Stimulated activated CD4-positive, alpha-beta T cell treated with anti-CD3 and anti-CD28 coated beads, Interleukin-15, amount 100 ng/mL, for 1 hour (primary cell): ENCODE measurements at places on chromosomes 12 and 14.

GRCh38 chr12:131418121-131418520 lies 292.8 kb upstream of the SFSWAP start:
- DNase-seq = no peak

- DNase-seq = no peak
These were observed 123.3 kb downstream of the CEP83 start for GRCh38 chr12:94336211-94336925.

DNA sequence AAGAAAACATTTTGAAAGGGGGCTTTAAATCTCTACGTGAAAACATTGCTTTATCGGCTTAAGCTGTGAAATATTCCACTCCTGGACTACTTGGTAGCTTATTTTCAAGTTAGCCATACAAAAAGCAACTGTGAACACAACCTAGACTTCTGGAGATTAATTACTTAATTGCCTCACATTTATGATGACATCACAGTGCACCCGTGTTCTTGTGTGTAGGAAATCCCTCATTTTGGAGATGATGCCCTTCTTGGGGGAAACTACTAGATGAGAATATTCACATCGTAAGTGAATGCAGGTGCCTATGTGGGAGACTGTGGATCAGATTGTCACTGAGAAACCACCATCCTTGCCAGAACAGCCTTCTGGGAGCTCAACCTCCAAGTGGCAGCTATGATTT lies 10.5 kb upstream of the B4GALNT3 start:
- no peak for DNase-seq

DNA sequence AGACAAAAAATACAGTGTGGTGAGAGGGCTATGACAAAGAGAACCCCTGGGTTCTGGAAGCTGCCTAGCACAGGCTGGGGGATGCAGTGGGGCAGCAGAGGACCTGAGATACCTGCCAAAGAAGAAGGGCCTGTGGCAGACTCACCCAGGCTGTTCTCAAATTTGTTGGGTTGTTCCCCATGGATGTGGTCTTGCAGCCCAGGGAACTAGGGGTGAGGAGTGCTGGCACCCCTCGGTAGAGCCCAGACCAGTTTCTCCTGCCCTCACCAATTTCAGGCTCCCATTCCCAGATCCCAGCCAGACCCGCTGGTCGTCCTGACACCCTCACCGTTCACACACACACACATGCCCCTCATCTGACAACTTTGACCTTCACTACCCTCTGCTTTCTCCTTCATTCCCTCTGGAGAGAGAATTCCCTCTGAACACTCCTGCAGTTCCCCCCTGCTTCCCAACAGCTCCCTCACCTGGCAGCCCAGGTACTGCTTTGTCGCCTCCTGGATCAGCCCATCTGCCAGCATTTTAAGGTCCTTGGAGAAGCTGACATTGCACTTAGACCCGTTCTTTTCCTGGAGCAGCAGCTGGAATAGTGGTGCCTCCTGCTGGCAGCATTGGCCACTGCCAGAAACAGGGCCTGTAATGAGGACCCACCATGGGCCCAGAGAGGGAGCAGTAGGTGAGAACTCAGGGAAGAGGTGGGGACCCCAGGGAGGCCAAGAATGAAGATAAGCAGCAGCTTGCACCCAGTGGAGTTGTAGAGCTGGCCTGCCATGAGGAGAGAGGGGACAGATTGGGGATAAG lies 5.9 kb upstream of the GDF11 start:
- DNase-seq = peak; percentile 38

DNA sequence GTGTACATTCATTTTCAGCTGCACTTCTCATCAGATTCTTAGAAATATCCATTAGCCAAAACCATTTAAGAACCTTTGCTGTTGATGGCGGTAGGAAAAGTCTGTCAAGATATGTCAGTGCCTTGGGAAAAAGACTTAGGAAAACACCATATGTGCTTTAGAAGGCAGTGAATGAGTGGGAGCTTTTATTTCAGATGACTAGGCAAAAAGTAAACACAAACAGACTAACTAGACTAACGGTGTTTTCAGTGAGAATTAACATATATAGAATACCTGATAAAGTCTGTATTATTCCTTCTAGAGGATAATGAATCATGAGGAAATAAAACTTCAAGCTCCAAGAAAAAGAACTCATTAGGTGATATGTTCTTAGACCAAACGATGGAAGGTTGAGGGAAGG lies 418.9 kb downstream of the NAV3 start:
- no peak for DNase-seq

DNA sequence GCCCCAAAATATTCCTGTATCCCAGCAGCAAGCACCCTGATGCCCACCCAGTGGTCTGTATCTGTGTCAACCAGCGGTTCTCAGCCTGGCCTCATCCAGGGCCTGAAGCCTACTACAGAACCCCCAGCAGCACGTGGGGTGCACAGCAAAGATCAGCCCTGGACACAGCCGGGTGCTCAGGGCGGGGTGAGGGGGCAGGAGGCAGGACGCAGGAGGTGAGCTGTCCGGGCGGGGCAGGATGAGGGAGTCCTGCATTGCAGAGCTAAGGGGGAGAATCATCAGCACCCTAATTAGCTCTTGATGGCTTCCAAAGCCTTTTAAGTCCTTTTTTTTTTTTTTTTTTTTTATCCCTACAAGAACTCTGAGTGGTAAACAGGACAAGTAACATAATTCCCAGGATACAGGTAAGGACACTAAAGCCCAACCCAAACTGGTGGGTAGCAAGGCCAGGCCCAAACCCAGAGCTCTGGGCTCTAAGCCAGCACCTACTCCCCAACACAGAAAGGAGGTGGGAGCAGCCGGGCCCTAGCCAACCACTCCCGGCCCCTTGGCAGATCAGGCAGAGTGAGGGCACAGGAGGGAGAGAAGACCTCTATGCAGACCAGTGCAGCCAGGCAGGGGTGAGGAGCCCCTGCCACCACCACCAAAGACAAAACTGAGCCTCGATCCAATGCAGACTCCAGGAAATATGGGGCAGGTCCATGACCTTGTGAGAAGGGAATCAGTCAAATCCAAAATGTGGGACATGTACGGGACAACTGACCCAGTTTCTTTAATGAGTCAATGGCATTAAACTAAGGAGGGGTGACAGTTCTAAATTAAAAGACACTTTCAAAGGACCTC lies 32.3 kb upstream of the EIF5 start:
- no peak for DNase-seq

DNA sequence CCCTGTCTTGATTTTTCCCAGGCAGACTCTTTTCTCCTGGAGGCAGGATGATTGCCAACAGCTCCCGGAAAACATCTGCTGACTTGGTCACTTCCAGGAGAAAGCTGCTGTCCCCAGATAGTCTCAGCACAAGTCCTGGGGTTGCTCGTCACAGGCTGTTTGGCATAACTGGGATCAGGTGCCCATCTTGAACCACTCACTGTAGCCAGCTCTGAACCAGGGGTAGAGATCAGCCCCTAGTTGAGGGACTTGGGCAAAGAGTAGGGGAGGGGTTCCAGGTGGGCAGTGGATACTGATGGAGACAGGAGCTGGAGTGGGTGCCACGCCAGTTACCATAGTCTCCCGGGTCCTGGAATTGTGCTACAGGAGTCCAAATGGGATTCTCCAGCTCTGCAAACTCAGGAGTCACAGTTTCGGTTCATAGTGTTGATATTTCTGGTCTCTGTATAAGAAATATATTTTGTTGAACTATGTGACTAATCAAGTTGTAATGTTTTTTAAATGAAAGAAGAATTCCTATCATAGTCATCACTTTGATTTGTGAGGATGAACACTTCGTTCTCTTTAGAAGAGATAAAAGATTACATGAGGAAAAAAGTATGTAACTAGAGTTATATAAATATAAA lies 1154.5 kb downstream of the AACS start:
- DNase-seq = no peak

- DNase-seq = no peak
These were observed 169.0 kb downstream of the NEDD1 start for GRCh38 chr12:97075934-97076630.

DNA sequence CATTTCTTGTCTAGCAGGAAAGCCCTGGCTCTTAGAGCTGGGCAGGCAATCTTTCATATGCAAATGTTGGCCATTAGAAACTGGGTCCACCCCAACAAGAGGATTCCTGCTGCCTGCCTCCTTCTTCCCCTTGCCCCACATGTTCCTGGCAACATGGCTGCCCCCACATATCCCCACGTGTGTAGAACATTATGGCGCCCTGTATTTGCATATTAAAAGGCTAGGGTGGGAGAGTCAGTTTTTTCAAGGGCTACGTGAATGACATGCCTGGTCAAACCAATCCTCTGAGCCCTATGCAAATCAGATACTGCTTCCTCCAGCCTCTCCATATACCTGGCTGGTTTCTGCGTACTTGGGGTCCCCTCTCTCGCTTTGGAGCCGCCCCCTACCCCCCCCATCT lies 514.0 kb downstream of the FUT8 start:
- DNase-seq = no peak
